ENCODE measurements at places on chromosomes 5 and 9.

GRCh38 chr9:108162664-108163063 lies 673.1 kb upstream of the KLF4 start:
- no peak for DNase-seq

GRCh38 chr5:61277781-61278180 lies 54.3 kb upstream of the ZSWIM6 start:
- DNase-seq: no peak

GRCh38 chr9:68973619-68974018 lies 40.3 kb downstream of the PRKACG start:
- DNase-seq: no peak

DNA sequence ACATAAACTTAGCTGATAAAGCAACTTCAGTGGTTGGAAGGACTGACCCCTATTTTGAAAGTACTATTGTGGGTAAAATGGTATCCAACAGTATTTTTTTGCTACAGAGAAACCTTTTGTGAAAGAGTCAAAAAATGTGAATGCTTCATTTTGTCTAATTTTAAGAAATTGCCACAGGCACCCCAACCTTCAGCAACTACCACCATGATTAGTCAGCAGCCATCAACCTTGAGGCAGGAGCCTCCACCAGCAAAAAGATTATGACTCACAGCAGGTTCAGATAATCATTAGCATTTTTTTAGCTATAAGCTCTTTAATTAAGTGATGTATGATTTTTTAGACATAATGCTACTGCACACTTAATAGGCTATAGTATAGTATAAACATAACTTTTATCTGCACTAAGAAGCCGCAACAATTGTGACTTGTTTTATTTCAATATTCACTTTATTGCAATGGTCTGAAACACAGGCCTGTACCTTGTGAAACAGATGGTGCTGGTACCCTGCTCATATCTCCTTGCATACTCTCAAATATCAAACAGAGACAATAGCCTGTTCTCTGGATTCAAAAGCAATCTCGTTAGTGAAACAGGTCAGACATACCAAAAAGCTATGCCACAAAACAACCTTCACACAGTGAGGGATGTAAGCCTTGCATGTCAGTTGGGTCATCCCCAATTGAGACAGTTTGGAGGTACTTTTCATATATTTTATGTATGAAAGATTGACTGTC lies 261.2 kb upstream of the FAM174A start:
- DNase-seq: no peak

GRCh38 chr5:60369391-60369790 lies 330.6 kb downstream of the DEPDC1B start:
- no peak for DNase-seq

DNA sequence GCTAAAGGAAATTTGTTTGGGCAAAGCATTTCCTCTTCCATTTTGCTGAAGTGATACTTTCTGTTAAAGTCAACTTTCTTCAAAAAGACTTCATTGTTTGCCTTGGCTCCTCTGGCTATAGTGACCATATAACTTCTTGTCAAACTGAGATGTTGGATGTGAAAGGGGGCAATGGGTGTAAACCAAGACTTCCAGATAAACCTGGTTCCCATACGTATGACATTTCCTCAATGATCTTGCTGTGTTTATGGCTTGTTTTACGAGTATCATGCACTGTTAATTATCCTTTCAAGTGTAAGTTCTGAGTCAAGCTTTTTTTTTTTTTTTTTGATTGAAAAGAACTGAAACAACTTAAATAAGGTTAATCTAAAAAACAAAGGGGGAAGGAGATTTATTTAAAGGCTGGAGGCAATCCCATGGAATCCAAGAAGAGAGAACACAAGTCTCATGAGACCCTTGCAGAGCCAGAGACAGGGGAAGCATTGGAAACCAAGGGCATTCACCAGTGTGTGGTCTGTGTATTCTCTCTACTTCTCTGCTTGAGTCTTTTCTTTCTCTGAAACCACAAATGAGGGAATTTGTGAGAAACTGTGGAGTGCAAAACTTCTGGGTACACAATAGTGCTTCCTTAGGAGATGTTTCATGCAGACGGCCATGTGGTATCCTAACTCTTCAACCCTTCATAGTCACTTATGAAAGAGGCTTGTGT lies 335.3 kb downstream of the RAB3C start:
- DNase-seq: no peak

GRCh38 chr5:82023644-82024043 lies 51.8 kb downstream of the ATG10 start:
- DNase-seq: no peak

GRCh38 chr5:97591781-97592180 lies 408.7 kb upstream of the RIOK2 start:
- no peak for DNase-seq

GRCh38 chr5:88716101-88716500 lies 166.9 kb downstream of the MEF2C start:
- DNase-seq: no peak

DNA sequence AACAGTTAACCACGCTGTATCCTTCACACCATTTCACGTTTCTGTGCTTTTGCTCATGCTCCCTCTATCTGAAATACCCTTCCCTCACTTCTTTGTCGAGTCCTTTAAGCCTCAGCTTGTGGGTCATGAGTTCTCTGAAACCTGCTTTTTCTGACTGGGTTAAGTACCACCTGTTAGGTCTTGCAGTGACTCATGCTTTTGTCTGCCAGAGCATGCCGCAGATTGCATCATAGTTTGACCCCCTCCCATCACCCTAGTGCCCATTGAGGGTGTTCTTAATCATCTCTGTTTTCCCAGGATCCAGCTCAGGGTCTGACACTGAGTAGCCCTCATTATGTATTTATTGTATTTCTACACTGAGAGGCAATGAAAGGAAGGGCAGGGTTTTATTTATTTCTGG lies 190.2 kb downstream of the ASTN2 start:
- DNase-seq: no peak

DNA sequence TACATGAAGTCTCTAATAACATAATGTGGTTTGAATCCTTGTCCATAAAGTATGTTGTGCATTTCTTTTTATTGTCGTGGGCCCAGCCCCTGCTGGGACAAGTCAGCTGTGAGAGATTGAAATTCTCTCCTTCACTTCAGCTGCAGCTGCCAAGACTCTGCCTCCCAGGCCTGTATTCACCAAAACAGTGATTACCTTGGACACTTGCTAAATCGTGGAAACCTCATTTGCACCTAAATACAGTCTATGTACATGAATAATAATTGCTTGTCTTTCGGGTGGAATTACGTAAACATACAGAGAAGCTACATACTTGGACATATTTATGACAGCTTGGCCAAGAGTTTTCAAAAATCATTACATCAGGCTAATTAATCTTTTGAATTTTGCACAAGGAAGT lies 898.5 kb upstream of the SEMA6A start:
- no peak for DNase-seq

DNA sequence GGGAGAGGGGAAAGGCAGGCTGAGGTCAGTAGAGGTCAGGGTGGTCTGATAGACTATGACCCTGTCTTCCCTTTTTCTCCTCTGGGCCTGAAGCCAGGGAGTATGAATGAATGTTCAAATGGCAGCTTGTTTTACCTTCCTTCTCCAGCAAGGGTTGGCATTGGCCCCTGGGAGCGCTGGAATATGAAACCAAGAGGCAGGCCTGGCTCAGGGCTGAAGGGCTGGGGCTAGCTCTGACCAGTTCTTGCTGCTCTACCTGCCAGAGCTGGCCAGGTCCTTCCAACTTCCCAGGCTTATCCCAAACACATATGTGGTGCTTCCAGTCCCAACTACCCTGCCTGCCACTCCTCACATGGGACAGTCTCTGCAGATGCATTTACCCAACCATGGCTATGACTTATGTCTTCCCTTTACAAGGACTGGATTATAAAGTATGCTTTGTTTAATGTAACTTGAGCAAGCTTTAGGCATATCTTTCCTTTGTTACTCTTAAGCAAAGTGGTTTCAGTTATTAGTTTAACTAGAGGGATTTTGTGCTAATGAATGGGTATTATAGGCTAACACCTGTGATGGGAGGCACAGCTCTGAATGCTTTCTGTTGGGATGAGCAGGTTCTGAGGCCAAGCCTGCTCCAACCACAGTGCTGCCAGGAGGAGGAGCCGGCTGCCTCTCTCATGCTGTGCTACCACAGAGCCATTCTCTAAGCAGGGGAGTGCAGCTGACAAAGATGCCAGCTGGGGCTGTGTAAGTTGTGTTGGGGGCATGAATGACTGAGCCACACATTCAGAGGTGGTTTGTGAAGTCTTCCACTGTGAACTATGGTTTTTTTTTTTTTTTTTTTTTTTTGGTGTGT lies 6.1 kb downstream of the CCNI2 start:
- DNase-seq: no peak

DNA sequence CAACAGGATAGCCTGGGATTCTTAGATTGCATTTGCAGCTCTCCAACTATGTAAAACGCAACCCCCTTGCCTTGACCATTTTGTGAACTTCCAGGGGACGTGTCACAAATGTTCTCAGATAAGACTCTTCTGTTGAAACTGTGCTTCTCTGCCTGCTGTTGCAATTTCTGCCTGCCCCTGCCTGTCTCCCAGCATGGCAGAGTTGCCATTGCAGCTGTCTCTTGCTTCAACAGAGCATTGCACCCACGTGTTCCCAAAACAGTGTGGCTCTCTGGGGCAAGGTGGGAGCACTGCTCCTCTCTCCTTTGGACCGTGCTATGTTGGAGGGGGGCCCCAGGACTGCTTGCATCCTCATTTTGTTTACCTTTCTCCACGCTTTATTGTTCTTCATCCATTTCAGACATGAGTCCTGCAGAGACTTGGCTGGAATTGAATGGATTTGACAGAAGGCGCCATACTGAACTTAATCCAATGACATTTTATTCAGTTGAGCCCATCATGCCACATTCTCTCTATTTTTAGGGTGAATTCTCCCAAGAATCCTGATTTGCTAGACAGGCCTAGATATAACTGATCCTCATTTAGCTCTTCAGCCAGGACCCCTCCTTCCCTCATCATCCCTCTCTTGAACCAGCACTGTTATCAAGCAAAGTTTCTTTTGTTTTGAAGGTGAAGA lies 90.7 kb downstream of the MAT2B start:
- no peak for DNase-seq
